ENCODE measurements at places on chromosomes 16 and 17. TPM values are rescaled to one million over a fixed set of nuclear protein-coding genes. Genes with fewer than 3 reads are reported as not detected.

AIPL1 gene
- not detected for polyA plus RNA-seq

NECAB2 gene
- polyA plus RNA-seq = 3.3 TPM

RNF112 gene
- 1.2 TPM for polyA plus RNA-seq

LHX1 gene
- polyA plus RNA-seq = 116 TPM

IL17C gene
- polyA plus RNA-seq = 0.10 TPM

TMC5 gene
- 0.81 TPM for polyA plus RNA-seq

ITGB3 gene
- 24.1 TPM for polyA plus RNA-seq

DNA sequence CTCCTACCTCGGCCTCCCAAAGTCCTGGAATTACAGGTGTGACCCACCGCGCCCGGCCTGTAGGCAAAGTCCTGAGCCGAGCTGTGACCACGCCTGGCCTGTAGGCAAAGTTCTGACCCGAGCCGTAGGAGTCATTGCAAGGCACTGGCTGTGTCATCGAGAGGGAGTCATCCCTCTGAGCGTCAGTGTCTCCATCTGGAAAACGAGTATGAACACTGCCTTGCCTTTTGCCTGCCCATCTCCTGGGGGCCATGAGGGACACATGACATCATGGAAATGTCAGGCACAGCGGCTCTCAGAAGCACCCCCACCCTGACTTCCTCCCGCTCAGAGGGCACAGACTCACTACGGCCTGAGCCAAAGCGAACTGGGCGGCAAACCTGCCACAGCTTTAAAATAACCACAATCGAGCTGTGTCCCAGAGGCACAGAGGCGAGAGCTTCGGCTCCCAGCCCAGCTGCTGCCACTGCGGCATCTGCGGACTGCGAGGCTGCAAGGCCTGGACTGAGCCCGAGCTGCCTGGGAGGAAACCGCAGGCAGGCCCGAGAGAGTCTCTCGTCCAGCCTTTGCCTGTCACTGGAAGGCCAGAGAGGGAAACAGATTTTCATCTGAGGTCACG is 50.8 kb downstream of the RPH3AL start:
- DNase-seq = no peak

GRCh38 chr17:27506348-27507218 is 50.3 kb downstream of the KSR1 start:
- DNase-seq = no peak

DNA sequence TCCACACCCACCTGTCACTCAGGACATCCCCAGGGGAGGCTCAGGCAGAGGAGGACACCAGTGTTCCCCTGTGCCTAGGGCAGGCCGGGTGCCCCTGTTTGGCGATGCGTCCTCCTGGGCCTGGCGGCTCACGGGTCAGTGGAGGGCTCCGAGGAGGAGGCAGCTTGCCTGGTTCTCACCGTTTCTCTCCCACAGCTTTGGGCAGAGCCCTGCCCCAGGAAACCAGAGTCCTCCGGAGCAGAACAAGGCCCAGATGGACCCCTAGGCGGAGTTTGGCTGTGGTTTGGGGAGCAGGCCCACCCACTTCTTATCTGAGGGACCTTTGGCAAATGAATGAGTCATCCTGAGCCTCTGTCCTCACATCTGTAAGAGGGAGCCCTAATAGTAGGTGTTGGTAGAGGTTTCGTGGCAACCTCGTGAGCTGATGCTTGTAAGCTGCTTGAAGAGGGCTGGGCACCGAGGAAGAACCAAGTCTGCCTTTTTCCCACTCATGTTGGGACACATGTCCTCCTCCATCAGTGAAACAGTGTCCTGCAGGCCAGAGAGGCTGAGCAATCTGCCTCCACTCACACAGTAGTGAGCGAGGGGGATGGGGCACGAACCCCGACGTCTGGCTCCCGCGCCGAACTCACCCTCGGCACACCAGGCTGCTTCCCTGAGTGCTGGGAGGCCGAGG is 247.0 kb upstream of the CIBAR2 start:
- DNase-seq = no peak

DNA sequence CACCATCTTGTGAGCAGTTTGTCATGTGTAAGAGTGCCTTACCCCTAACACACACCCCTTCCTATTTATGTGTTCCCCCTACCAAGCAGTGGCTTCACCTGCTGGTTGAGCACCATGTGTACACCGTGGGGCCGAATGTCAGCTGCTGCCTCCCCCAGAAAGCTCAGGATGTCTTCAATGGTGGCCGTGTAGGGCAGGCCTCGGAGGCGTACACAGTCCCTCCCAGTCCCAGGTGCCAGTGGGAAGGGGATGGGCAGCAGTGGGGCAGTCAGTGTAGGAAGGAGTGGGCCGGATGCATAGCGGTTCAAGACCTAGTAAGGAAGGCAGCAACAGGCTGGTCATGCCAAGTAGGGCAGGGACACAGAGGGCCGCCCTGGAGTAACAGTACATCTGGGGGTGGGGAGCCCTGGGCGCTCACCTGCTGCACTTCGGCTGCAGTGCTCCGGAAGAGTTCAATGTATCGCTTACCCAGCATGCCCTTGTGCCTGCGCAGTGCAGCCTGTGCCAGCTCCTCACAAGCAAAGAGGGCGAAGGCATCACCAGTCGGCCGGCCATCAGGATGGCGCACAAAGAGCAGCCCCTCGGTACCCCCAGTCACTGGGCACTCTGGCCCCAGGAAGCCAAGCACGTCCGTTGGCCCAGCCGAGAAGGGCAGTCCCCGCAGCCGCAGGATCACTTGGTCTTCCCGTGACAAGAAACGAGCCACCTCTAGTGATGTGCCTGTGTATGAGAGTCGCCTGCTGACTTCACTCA is 4.4 kb downstream of the ESRP2 start:
- DNase-seq = no peak

DNA sequence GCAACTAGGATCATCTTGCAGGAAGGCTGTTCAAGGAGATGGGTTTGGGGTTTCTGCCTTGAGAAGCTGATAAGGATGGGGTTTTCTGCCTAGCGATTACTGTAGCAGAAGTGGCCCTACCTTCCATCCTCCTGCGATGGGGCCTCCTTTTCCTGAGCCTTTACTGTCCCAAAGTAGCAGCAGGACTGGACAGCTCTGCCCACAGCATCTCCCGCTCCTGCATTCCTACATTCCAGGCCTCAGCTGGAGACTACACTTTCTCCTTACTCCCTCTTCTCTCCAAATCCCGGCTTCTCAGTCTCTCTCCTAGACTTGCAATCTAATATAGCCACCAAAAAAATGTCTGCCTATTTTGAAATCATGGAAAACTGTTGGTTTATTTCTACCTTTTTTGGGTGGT is 355.4 kb downstream of the CA10 start:
- no peak for DNase-seq

All from renal pelvis (tissue), 12 donors.